ENCODE measurements at places on chromosomes 13 and 19.
A peak's percentile ranks its signal among the peaks of the same experiment; 100 is the strongest.

DNA sequence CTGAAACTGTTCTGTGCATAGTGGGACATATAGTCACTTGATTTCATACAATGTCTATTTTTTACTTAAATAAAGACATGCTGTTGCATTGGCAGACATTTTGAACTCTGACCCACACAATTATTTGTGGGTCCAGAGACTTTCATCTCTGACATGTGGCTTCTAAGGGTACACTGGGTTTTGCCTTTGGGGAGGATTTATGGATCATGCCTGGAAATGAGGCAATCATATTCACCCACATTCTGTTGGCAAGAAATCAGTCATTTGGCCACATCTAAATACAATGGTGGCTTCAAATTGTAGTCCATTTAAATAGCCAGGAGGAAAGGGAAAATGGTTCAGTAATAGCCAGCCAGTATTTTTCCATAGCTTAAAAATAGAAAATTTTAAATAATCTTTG, 238.3 kb upstream of the KLF12 start:
- no peak overlapping the region for H3K27ac ChIP-seq
- H3K27me3 ChIP-seq: no peaks in the 10 kb centered on the region
- no peak for DNase-seq
- H3K4me1 ChIP-seq: no peaks in the 10 kb centered on the region
- H3K36me3 ChIP-seq: no peaks in the 10 kb centered on the region
- H3K4me3 ChIP-seq: no peak overlapping the region

DNA sequence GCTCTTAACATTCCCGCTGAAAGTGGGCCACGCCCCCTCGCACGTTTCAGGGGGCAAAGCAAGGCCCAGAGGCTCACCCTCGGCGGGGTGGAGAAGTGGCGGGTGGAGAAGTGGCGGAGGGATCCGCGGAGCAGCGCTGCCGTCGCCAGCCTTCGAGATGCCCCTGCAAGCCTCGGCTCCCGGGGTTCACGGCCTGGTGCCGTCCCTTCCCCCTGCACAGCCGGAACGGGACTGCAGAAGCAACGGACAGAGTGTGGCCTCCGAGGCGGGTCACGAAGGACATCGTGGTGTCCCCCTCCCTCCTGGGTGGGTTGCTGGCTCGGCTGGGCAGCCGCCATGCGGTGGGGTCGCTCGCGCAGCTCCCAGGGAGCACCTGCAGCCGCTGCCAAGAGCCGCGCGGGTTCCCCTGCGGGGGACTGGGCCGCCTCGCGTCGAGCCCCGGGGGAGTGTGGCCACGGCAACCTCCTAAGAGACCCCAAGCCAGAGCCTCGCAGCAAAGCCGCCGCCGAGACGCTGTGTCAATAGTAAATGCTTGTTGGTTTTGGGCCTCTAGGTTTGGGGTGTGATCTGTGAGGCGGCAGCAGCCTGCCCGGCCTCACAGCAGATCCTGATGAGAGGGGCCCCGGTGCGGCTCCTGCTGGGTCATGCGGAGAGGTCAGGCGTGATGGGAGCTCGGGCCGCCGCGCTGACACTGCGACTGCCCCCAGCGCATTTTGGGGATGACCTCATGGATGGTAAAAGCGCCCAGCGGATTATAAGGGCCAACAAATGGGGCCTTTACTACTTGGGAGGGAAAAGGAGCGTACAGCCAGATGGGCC, 5.5 kb downstream of the TPGS1 start:
- H3K27me3 ChIP-seq: no peaks in the 10 kb centered on the region
- DNase-seq: peak; percentile 78
- H3K4me1 ChIP-seq: peaks cover 38% of the 10 kb centered on the region

- peaks cover 78% of the 10 kb centered on the region for H3K4me1 ChIP-seq
- H3K27me3 ChIP-seq: no peaks in the 10 kb centered on the region
- H3K36me3 ChIP-seq: no peaks in the 10 kb centered on the region
- DNase-seq: peak; percentile 79
- H3K4me3 ChIP-seq: peak overlapping the region; percentile 52
Measured at GRCh38 chr13:24271601-24272451, 37.6 kb upstream of the C1QTNF9 start.

DNA sequence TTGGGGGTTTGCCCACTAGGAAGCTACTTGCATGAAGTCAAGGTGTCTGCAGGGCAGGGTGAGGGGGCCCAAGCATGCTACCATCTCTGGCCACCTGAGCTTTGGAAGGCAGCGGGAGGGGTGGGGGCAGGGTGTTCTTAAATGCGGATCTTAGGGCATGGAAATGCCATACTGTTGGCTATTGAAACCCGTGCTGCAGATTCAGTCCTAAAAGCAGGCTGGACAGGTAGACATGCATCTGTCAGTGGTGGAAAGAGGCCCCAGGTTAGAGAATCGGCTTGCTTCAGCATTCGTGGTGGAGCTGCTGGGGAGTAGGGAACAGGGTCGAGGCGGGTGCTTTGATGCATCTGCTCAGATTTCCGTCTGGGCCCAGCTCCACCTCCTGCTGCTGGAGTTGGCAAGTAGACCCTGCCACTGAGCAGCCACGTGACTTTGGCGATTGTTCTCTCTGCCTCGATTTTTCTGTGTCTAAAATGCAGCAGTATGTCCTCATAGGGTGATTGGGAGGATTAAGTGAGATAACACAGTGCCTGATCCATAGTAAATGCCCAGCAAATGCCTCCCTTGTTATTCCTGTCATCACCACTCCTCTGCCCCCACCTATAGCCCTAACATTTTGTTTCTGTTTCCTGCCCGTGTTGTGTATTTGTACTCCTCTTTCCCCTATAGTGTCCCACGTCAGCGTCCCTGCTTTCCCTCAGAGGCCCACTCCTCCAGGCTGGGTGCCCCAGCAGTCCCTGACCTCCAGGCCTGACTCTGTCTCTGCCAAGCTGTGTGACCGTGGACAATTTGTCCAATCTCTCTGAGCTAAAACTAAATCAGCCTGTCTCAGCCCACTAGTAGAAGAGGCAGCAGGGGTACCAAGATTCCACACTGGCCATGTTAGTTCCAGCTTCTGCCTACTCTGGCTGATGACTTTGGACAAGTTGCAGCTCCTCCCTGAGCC, 5.8 kb downstream of the PPP1R37 start:
- H3K36me3 ChIP-seq: no peaks in the 10 kb centered on the region
- no peaks in the 10 kb centered on the region for H3K27me3 ChIP-seq
- H3K4me1 ChIP-seq: peaks cover 68% of the 10 kb centered on the region
- H3K27ac ChIP-seq: no peak overlapping the region
- H3K4me3 ChIP-seq: no peak overlapping the region

GRCh38 chr13:107900775-107901174, 314.6 kb downstream of the LIG4 start:
- no peak for DNase-seq
- H3K27ac ChIP-seq: no peak overlapping the region
- no peaks in the 10 kb centered on the region for H3K4me1 ChIP-seq
- no peaks in the 10 kb centered on the region for H3K36me3 ChIP-seq
- no peaks in the 10 kb centered on the region for H3K27me3 ChIP-seq
- H3K4me3 ChIP-seq: no peak overlapping the region

DNA sequence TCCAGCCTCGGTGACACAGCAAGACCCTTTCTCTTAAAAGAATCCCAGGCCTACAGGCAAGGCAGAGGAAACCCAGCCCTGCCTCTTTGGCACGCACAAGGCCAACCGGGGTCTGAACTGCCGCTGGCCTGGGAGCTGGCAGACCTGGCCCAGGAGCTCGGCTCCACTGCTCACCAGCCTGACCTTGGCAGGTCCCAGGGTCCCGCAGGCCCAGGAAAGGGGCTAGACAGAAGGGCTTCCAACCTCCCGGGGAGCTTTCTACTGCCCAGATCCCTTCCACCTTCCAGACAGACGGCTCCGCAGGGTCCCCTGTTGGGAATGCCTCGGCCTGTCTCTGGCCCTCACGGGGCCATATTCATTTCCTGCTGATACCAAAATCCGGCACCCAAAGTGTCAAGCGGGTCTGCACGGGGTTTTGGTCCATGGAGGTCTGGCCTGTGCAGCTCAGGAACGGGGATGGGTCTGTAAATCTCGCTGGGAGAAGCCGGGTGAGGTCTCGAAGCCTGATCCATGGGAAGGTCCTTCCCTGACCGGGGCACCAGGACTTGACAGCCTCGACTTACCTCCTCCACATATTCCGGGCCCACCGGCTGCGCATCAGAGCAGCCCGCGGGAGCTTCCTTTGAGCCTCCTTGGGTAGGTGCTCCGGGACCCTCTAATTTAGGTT, 36.6 kb upstream of the MATK start:
- peaks cover 13% of the 10 kb centered on the region for H3K4me1 ChIP-seq
- H3K36me3 ChIP-seq: no peaks in the 10 kb centered on the region
- peaks cover 6% of the 10 kb centered on the region for H3K27me3 ChIP-seq
- H3K27ac ChIP-seq: no peak overlapping the region
- H3K4me3 ChIP-seq: no peak overlapping the region

GRCh38 chr19:32063601-32064000, 281.8 kb upstream of the ZNF507 start:
- H3K4me1 ChIP-seq: no peaks in the 10 kb centered on the region
- H3K27me3 ChIP-seq: no peaks in the 10 kb centered on the region
- no peak overlapping the region for H3K27ac ChIP-seq
- no peak overlapping the region for H3K4me3 ChIP-seq
- H3K36me3 ChIP-seq: no peaks in the 10 kb centered on the region

DNA sequence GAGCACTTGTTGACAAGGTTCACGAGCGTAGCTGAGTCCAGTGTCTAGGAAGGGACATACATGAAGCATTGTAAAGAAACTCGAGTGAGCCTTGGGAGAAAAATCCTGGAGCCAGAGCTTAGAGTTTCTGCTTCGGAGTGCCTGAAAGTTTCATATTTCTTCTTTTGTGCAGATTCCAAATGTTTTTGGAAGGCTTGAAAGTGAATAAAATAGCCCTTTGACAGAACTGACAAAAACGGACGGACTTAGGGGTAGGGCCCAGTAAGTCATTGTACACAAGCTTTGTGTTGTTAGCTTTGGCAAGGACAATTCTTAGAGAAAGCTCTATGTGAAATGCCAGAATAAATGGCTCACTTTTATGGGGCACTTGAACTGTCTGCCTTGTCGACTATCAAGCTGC, 2.8 kb downstream of the RNF113B start:
- no peaks in the 10 kb centered on the region for H3K27me3 ChIP-seq
- peak overlapping the region; percentile 79 for H3K27ac ChIP-seq
- H3K36me3 ChIP-seq: no peaks in the 10 kb centered on the region
- no peak for DNase-seq

GRCh38 chr19:13100841-13101589, 1.6 kb downstream of the LYL1 start:
- H3K27me3 ChIP-seq: no peaks in the 10 kb centered on the region
- H3K27ac ChIP-seq: peak overlapping the region; percentile 96

DNA sequence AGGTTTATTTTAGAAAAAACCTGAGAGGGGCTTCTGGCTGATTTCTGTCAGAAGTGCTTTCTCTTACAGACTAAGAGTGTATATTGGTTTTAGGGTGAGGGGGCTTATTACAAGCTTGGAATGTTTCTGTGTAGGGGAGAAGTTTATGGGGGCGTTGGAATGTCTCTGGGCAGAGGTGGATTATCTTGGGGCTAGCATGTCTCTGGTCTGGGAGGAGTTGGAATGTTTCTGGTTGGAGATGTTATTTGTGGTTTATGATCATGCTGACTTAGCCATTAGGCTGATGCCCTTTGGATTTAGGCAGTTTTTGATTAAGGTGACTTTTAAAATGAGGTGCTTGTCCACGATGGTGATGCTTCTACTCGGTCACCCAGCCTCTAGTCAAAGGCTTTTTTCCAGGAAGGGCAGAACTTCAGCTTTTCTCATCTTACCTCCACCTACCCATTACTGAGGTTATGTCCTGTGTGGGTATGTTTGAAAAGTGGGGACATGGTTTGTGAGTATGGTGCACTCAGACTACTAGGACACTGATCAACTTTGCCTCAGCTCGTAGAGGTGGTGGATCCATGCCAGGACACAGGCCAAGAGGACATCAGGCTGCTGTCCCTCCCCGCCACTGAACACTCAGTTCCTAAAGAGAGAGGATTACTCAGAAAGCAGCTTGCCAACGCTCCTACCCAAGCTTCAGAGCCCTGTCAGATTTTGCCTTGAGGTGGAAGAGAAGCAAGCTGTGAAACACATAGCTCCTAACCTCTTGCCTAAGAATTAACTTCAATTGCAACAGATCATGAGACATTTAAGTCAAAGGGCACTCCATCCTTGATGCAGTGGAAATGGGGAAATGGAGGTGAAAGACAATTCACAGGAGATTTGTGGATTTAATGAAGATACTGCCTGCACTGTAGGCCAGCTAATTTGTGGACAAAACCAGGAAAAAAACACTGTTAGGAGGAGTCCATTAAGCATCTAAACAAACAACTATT, 63.6 kb downstream of the ZNF44 start:
- no peaks in the 10 kb centered on the region for H3K4me1 ChIP-seq
- H3K27me3 ChIP-seq: no peaks in the 10 kb centered on the region
- no peak for DNase-seq
- peaks cover 6% of the 10 kb centered on the region for H3K36me3 ChIP-seq
- no peak overlapping the region for H3K27ac ChIP-seq
- no peak overlapping the region for H3K4me3 ChIP-seq

GRCh38 chr13:24264976-24265375, 44.4 kb upstream of the C1QTNF9 start:
- peaks cover 45% of the 10 kb centered on the region for H3K4me1 ChIP-seq
- DNase-seq: peak; percentile 75
- no peaks in the 10 kb centered on the region for H3K27me3 ChIP-seq
- H3K36me3 ChIP-seq: no peaks in the 10 kb centered on the region
- H3K27ac ChIP-seq: peak overlapping the region; percentile 28
- H3K4me3 ChIP-seq: no peak overlapping the region

DNA sequence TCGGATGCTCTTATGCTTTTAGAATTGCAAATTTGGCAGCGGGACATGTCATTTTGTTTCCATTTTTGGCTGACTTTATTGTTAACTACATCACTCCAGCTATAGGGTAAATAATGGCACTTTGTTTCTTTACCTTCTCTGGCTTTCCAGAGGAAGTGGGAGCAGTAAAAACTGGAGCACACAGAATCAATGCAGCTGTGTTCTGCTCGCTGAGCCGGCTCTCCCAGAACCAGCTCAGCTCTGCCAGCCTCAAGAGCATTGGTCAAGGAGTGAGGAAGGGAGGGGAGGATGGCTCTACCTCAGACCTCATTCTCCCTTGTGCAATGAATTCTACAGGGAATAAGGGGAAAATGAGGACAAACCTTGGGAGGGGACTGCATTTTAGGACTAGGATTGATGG, 50.5 kb upstream of the SPATA13 start:
- no peaks in the 10 kb centered on the region for H3K4me1 ChIP-seq
- no peak for DNase-seq
- H3K27ac ChIP-seq: no peak overlapping the region
- H3K4me3 ChIP-seq: no peak overlapping the region
- H3K27me3 ChIP-seq: no peaks in the 10 kb centered on the region
- H3K36me3 ChIP-seq: no peaks in the 10 kb centered on the region

- H3K4me1 ChIP-seq: no peaks in the 10 kb centered on the region
- H3K27me3 ChIP-seq: no peaks in the 10 kb centered on the region
- no peak overlapping the region for H3K27ac ChIP-seq
- H3K4me3 ChIP-seq: no peak overlapping the region
- H3K36me3 ChIP-seq: no peaks in the 10 kb centered on the region
- DNase-seq: no peak
Measured at GRCh38 chr13:74338341-74338740, 204.1 kb upstream of the KLF12 start.

- H3K4me1 ChIP-seq: no peaks in the 10 kb centered on the region
- no peak overlapping the region for H3K4me3 ChIP-seq
- H3K36me3 ChIP-seq: no peaks in the 10 kb centered on the region
- H3K27ac ChIP-seq: no peak overlapping the region
- DNase-seq: no peak
Measured at GRCh38 chr13:31124204-31124603, 37.5 kb downstream of the HSPH1 start.

All from lower lobe of right lung (tissue), 2 donors.